ENCODE measurements at places on chromosomes 13 and 19.

- no peak for DNase-seq
Measured at GRCh38 chr13:67880916-67881315, 650.8 kb upstream of the PCDH9 start.

DNA sequence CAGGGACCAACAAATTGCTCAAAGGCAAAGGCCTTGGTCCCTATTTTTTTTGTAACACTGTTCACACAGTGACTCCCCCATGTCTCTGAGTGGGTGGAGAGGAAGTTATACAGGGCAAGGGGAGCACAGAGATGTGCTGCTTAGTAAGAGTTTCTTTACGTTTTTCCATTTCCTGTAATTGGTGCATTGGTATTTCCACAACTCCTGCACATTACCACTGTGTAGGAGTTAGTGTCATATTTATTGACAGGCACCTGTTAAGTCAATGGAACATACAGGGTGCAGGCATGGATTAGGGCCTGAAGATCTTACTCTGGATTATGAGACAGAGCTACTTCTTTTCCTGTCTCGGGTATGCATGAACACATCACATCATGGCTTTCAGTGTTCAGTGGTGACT is 45.2 kb downstream of the SOX21 start:
- DNase-seq: no peak

GRCh38 chr13:67080351-67080750 is 149.8 kb downstream of the PCDH9 start:
- no peak for DNase-seq

- no peak for DNase-seq
Measured at GRCh38 chr13:110218581-110219201, 88.3 kb downstream of the COL4A1 start.

DNA sequence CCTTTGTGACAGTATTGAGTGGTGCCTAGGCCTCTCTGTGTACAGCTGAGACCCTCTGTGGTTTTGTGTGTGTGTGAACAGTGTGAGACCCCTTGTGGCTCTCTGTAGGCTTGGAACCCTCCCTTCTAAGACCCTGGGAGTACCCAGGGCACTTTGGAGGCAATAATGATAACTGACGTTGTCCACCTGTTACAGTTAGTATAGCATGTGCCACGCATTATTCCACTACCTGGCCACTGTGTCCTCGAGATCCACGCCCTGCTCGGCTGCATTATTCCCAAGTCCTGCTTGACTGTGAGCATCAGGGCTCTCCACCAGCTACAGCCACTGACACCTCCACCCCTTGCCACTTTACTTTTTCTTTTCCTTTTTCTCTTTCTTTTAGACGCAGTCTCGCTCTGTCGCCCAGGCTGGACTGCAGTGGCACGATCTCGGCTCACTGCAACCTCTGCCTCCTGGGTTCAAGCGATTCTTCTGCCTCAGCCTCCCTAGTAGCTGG is 2.0 kb downstream of the GRAMD1A start:
- DNase-seq: no peak

GRCh38 chr13:43326100-43326499 is 302.7 kb downstream of the DNAJC15 start:
- no peak for DNase-seq

- DNase-seq: no peak
Measured at GRCh38 chr13:72657379-72657778, 70.0 kb downstream of the MZT1 start.

DNA sequence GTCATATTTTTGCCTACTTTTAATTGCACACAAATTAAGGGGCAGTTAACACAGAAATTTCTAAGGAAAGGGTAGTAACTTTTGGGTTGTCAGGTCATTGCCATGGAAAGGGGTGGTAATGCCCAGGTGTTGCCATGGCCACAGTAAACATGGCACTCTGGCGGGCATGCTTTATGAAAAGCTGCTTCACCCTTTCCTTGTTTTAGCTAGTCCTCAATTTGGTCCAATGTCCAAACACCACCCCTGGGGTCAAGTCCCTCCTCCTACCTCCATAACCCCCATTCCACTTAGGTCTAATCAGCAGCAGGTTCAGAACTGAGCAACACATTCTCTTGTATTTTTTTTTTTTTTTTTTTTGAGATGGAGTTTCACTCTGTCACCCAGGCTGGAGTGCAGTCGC is 6.6 kb downstream of the FFAR2 start:
- DNase-seq: no peak

GRCh38 chr19:10453852-10454251 is 33.5 kb downstream of the PDE4A start:
- no peak for DNase-seq

DNA sequence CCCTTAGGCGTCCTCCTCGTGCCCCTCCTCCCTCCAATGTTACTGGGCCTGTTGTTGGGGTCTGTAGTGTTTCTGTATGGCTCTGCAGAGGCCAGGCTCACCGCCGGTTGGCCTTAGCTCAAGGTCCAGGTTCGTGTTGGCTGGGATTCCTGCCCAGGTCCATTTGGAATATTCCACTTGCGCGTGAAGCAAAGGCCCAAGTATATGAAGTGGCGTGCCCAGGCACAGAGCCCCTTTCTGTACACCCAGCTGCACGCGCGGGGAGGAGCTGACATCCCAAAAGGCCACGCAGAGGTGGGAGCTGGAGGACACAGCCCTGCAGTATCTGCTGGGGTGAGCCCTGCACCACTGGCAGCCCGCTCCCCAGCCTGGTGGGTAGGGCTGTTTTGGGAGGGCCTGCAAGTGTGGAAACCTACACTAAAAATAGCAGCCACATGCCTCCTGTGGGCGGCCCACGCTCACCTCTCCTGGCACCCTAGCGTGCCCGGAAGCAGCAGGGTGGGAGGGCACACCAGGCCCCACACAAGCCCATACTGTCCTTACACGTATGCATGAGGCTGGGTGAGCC is 30.2 kb downstream of the CRTC1 start:
- no peak for DNase-seq

GRCh38 chr13:27011661-27012060 is 159.9 kb downstream of the USP12 start:
- no peak for DNase-seq

DNA sequence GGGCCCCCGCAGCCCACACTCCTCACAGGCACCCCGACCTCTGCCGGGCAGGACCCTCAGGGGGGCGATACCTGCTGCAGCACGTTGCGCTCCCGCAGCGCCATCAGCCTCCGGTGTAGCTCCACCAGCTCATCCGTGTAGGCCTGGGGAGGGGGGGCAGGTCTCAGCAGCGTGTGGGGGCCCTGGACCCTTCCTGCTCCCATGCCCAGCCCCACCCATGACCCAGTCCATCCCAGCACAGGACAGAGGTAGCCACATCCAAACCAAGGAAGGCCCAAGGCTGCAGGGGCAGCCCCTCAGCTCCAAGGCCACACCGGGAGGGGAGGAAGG is 66.5 kb downstream of the MLLT1 start:
- DNase-seq: no peak

DNA sequence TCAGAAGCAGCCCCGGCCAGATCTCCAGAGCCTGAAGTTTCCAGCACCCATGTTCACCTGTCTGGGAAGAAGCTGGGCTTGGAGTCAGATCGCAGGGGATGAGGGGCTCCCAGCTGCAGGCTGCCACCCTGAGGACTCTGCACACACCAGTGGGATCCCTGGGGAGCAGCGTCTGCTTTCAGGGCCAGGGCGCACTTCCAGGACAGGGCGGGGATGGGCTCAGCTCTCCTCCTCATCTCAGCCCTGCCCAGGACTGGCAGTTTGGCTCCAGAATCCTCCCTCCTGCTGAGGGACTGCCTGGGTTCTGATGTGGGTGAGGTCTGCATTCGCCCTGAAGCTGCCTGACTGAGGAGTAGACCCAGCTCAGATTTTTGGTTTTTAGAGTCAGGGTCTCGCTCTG is 3.5 kb downstream of the SLC7A9 start:
- DNase-seq: no peak
